Cerebellum (tissue), 4 donors: ENCODE measurements at places on chromosomes 3 and 15. TPM values are rescaled to one million over a fixed set of nuclear protein-coding genes. Genes with fewer than 3 reads are reported as not detected.

GRCh38 chr3:79167651-79168416, 600.0 kb downstream of the ROBO1 start:
- no peak for DNase-seq

GRCh38 chr15:51162865-51163762, 68.4 kb upstream of the TNFAIP8L3 start:
- peak; percentile 26 for DNase-seq

GRCh38 chr3:10162185-10162584, 2.5 kb upstream of the IRAK2 start:
- DNase-seq = no peak

GRCh38 chr15:63258658-63259057, 18.7 kb upstream of the APH1B start:
- DNase-seq = no peak

The NUDT16 gene
- 13.2 TPM for total RNA-seq

The RAB11A gene
- total RNA-seq = 91.4 TPM

The FBXO40 gene
- not detected for total RNA-seq
